Hepatocyte (in vitro differentiated cells): ENCODE measurements at places on chromosomes 7 and 10. TPM values are rescaled to one million over a fixed set of nuclear protein-coding genes. Genes with fewer than 3 reads are reported as not detected.
A peak's percentile ranks its signal among the peaks of the same experiment; 100 is the strongest.

PRF1 gene
- polyA plus RNA-seq, result 0.39 TPM in 1 of 2 replicates, not detected in the other

DNA sequence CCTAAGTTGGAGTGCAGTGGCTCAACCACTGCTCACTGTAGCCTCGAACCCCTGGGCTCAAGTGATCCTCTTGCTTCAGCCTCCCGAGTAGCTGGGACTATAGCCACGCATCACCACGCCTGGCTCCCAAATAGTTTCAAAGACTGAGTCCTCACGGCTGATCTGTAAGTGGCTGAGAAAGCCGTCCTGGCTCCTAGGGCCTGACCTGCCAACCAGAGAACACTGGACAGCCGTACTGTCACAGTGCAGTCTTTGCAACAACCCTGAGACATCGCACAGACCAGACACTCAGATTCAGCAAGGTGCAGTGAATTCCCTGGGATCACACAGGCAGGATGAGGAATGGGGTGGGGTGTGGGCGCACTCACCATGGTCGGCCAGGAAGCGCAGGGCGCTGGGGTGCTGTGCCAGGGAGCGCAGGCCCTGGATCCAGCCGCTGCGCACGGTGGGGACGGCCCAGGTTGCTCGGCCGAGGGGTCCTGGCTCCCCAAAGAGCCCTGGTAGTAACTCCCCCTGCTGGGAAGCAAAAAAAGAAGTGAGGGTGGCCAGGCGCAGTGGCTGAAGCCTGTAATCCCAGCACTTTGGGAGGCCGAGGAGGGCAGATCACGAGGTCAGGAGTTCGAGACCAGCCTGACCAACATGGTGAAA is 10.7 kb downstream of the BRAT1 start:
- H3K27ac ChIP-seq, result no peak overlapping the region
- no peak for DNase-seq
- no peaks in the 10 kb centered on the region for H3K36me3 ChIP-seq
- no peaks in the 10 kb centered on the region for H3K4me1 ChIP-seq

- H3K4me1 ChIP-seq, result no peaks in the 10 kb centered on the region
- H3K27ac ChIP-seq, result no peak overlapping the region
- no peak for DNase-seq
- H3K4me3 ChIP-seq, result no peak overlapping the region
- no peaks in the 10 kb centered on the region for H3K36me3 ChIP-seq
Measured at GRCh38 chr7:24545215-24545614, 28.0 kb upstream of the PALS2 start.

TEX47 gene
- not detected in 2 replicates for polyA plus RNA-seq

GRCh38 chr10:17479015-17479615 is 24.7 kb upstream of the ST8SIA6 start:
- no peak overlapping the region for H3K27ac ChIP-seq
- H3K36me3 ChIP-seq, result no peaks in the 10 kb centered on the region
- no peaks in the 10 kb centered on the region for H3K27me3 ChIP-seq
- no peak for DNase-seq
- no peak overlapping the region for H3K4me3 ChIP-seq
- H3K4me1 ChIP-seq, result no peaks in the 10 kb centered on the region

DNA sequence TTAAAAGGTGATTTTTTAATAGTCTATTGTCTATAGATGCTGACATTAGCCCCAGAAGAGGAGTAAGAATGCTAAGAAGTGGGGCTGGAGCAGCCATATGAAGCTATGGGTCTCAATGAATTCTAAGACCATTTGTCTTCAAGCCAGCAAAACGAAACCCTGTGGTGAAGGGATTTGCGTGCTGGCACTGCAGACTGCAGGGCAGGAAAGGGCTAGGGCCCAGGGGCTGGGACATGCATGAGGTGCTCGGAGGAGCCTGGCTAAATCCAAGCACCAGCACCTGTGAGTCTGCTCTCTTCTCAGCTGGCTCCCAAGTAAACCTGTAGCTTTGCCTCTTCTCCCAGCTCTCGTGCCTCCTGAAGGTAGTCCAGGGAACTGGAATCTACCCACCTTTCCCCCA is 1.3 kb upstream of the NDST2 start:
- H3K4me3 ChIP-seq, result no peak overlapping the region
- no peaks in the 10 kb centered on the region for H3K36me3 ChIP-seq

DNA sequence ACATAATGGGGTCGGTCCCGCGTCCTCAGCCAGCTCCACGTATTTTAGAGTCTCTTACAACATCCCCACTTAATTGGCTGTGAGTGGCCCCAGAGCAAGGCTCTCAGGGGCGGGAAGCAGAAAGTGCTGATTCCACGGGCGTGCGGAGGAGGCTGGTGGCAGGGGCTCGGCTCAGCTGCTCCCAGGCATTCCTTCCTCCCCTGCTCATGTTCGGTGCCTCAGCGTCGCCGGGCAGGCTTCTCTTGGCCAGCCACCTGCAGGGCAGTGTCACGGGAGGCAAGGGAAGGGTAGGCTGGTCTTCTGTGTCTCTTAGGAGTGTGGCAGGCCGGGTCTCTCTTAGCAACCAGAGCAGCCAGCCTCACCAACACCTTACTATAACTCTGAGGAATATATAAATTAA is 33.8 kb downstream of the IL15RA start:
- H3K36me3 ChIP-seq, result no peaks in the 10 kb centered on the region
- peaks cover 12% of the 10 kb centered on the region for H3K4me1 ChIP-seq
- DNase-seq, result no peak
- no peaks in the 10 kb centered on the region for H3K27me3 ChIP-seq
- H3K4me3 ChIP-seq, result no peak overlapping the region

PALD1 gene
- 1.1 and 1.3 TPM in 2 replicates for polyA plus RNA-seq

DNA sequence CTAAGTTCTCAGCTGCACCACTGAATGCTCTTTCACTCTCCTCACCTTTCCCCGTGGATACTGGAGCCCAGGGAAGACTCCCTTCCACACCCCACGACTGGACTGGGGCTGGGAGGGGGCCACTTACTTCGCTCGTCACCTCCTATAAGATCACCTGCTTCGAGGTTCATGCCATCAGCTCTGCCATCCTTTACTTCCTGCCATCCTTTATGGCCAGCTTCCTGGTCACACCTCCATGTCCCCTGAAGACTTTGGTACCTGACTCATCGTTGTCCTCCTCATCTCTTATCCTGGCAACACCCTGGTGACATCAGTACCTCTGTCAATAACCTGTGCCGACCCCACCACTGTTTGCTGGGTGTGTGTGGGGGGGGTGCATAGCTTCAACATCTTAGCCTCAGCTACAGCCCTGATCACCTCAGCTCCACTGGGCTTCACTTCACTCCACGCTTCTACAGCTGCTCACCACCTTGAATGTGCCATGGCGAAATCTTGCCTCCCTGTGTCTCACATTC is 8.7 kb upstream of the VDAC2 start:
- H3K36me3 ChIP-seq, result no peaks in the 10 kb centered on the region
- peak; percentile 72 for DNase-seq
- peak overlapping the region; percentile 83 for H3K27ac ChIP-seq

GRCh38 chr10:59033622-59034021 is 142.8 kb upstream of the PHYHIPL start:
- H3K36me3 ChIP-seq, result no peaks in the 10 kb centered on the region
- no peak overlapping the region for H3K27ac ChIP-seq
- DNase-seq, result no peak
- no peaks in the 10 kb centered on the region for H3K27me3 ChIP-seq
- peaks cover 9% of the 10 kb centered on the region for H3K4me1 ChIP-seq

ANKRD61 gene
- polyA plus RNA-seq, result 0.33 and 0.81 TPM in 2 replicates

DNA sequence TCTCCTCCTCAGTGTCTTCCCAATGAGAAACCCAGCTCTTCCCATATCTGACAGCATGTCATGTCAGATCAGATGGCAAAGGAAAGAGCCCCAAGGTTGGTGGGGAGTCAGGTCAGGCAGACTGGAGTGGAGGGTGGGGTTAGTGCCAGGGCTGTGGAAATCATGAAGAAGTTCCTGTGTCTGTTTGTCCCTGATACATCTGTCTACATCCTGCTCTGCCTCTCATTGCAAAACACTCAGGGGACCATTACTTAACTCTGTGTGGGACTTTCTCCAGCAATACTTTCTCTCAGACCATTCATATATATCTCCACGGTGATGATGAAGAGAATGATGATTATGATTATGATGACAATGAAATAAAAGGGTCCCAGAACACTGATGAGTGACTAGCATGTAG is 3.3 kb downstream of the PRRT4 start:
- H3K4me3 ChIP-seq, result no peak overlapping the region
- H3K36me3 ChIP-seq, result no peaks in the 10 kb centered on the region
- no peak for DNase-seq
- H3K4me1 ChIP-seq, result peaks cover 13% of the 10 kb centered on the region
- H3K27ac ChIP-seq, result no peak overlapping the region

- DNase-seq, result peak; percentile 1
- H3K27me3 ChIP-seq, result no peaks in the 10 kb centered on the region
- no peak overlapping the region for H3K27ac ChIP-seq
Measured at GRCh38 chr7:64872351-64873154, 30.5 kb upstream of the ZNF273 start.

- peak; percentile 60 for DNase-seq
- H3K27ac ChIP-seq, result peak overlapping the region; percentile 81
- peaks cover 21% of the 10 kb centered on the region for H3K4me1 ChIP-seq
- no peak overlapping the region for H3K4me3 ChIP-seq
- no peaks in the 10 kb centered on the region for H3K27me3 ChIP-seq
Measured at GRCh38 chr7:37354656-37355131, 94.0 kb downstream of the ELMO1 start.
